ENCODE measurements at places on chromosomes 12 and 14.
A peak's percentile ranks its signal among the peaks of the same experiment; 100 is the strongest.

DNA sequence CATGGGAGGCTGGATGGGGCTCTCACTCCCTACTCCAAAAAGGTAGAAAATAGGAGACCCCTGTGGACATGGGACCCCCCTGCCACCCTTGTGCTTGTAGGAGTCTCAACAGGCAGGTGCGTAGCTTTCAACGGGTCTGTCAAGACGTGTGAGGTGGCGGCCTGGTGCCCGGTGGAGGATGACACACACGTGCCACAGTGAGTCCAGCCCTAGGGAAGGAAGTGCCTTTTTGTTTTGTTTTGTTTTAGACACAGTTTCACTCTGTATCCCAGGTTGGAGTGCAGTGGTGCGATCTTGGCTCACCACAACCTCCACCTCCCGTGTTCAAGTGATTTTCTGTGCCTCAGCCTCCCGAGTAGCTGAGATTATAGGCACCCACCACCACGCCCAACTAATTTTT is 12.9 kb downstream of the P2RX4 start:
- DNase-seq: peak; percentile 40

- DNase-seq: no peak
These were observed 23.8 kb downstream of the MYL2 start for GRCh38 chr12:110896559-110896958.

DNA sequence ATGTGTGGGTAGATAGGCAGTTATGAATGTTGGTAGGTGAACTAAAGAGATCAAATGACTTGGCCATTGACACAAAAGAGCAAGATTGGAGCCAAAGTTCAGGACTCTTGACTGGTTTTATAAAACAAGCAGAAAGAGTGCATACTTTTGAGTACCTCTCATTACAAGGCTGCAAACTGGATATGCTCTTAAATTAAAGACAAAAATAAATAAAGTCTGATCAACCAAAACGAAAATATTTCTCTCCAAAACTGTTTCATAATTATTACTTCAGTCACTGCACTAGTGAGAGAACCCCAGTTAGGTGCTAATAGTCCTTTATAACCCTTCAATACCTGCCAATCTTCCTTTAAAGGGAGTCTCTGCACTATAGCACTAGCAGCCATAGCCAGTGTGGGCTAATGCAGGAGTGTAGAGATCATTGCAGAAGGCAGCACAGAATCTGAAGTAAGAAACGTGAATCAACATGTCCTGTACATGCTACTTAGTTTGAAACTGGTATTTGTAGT is 147.1 kb downstream of the FOXA1 start:
- DNase-seq: no peak

DNA sequence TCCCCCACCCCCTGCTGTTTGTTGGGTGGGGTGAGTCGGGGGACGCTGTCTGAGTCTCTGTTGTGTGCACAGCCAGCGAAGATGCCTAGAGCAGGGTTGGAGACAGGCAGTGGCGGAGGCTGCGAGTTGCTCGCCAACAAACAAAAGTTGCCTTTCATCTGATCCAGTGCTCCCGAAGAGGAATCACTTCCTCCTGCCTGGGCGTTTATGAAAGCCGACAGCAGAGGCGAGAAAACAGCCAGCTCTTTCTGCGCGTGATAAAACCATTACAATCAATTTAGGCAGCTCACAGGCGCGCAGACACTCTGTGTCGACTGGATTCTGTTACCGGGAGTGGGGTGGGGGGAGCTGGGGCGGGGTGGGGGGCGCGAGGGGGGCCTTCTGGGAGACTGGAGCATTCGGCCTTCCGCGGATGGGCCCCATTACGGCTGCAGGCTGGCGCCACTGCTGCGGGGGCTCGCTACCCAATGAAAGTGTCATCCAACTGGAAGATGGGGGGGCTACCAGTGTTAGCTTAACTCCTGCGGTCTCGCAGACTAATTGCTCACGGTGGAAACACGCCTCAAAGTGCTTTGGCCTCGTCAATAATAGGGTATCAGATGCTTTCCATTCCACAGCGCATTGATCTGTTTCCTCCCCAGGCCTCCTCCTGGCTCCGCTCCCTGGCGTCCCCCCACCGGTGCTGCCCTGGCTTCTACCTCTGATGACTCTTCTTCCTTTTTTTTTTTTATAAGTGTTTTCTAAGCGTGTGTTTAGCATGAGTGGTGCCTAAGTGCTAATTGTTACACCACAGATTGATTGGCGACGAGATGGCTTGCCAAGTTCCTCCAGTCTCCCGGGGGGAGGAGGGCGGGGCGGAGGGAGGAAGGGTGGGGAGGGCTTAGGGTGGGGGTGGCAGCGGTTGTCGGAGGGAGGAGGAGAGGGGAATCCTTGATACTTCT is 678.4 kb downstream of the MED13L start:
- DNase-seq: no peak

DNA sequence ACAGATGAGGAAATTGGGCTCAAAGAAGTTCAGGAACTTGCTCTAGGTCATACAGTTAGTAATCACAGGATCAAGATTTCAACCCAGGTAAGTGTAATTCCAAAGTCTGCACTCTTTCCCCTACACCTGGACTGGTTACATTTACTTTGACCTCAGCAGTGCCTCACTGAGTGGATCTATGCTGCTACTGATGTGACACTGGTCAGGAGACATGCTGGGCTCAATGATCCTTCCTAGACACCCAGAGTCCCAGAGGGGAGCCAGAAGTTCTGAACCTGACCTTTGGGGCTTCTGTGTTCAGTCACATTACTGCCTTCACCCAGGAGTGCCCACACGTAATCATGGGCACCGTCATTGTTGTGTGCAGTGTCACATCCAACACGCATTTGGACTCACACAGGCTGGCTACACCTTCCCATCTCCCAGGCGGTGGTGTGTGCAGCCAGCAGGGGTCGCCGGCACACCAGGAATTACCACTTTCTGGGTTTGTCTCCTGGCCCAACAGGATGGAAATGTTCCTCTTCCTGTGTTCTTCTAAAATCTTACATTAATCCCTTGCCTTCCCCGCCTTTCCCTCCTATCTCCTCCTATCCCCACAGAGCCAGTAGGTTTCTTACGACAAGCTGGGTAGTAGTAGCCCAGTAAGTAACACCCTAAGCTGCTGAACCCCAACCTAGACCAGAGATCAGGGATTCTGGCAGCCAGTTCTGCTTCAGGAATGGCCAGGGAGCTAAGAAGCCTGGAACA is 25.6 kb downstream of the CALCOCO1 start:
- DNase-seq: peak; percentile 83

DNA sequence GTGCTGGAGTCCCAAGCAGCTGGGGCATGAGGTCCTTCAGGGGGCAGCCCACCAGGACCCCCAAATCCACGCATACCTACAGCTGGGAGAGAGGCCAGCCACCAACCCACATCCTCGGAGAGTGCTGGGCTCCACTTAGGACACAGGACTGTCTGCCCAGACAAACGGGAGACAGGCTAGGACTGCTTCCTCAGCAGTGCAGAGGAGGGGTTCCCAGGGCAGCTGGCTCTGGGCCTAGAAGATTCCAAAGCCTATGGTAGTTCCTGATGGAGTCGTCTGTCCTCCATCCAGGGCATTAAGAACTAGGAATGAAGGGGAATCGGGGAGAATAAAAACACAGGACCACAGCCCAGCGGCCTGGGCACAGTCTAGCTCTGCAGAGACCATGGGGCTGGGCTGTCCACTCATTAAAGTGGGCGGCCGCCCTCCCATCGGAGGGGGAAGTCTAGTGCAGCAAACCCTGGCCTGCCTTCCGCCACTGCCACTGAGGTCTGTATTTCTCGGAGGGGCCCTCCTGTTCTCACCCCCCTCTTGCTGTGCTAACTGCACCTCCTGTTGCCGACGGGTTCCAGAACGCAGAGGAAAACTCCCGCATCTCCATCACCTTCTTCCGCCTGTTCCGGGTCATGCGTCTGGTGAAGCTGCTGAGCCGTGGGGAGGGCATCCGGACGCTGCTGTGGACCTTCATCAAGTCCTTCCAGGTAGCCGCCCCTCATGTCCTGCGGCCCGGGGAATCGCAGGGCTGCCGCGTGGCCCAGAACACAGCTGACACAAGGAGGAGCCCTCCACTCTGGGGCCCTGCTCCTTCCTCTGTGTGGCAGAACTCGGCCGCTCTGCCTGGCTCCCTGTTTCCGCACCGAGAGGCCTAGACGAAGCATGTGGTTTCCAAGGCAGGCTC is 143.5 kb upstream of the FKBP4 start:
- DNase-seq: no peak

DNA sequence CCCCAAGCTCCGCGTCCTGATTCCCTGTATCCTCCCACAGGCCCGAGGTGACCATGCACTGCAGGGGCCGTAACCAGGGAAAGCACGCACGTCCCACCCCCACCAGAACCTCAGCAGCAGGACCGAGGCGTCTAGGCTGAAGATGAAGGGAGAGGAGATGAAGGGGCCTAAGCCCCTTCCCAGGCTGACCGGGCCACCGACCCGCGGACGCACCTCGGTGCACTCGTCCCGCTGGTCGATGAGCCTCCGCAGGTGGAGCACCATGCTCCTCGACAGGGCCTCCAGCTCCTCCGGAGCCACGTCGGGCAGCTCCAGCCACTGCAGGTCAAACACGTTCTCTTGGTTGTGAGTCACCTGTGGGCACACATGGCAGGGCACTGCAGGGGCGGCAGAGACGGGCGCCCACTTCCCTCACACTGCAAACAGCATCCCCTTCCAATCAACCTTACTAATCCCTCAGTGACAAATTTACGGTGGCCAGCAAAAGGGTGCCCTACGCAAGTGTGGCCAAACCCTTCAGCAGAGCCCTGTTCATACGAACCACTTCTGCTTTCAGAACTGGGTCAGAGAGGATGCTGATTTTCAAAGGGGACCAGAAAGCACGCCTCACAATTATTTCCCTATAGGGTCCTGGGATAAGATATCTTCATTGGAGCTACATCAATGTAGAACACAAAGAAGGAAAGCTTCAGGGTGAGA is 77.8 kb downstream of the CCDC88C start:
- DNase-seq: no peak

GRCh38 chr12:40240779-40241178 is 16.0 kb downstream of the LRRK2 start:
- DNase-seq: no peak

Data from CD4-positive, alpha-beta T cell treated with Interleukin-6 for 4 hours (primary cell).